ENCODE measurements at places on chromosomes 5 and 9. TPM values are rescaled to one million over a fixed set of nuclear protein-coding genes. Genes with fewer than 3 reads are reported as not detected.

The NFIB gene
- total RNA-seq = 36.3 TPM

The FANCC gene
- total RNA-seq = 8.9 TPM

The FAXDC2 gene
- 11.3 TPM for total RNA-seq

The ARL14EPL gene
- total RNA-seq = not detected

All from fibroblast of lung (primary cell).